DND-41 (cell line): ENCODE measurements at places on chromosomes 1 and 21.

DNA sequence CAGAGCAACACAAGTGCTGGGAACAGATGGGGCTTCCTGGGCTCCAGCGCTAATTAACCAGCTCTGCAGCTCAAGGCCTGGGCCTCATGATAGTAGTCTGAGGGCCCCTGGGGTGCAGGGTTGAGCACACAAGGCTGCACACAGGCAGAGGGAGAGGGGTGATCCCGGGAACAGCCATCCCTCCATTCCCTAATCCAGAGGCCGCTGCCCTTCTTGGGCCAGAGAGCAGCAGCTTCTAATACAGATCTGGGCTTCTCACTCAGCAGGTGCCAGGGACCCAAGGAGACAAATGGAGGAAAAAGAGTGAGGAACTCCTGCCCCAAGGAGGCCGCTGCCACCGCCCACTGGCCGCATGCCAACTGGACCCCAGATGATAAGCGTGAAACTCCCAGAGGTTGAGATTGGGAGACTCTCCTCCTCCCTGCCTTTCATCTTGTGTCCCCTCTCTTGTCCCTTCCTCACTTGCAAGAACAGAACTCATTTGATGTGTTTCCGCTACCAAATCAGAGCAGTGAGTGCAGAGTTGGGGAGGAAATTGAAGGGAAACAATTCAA, 58.0 kb upstream of the IFNAR2 start:
- DNase-seq, result no peak

GRCh38 chr1:156434989-156435544, 65.5 kb downstream of the MEF2D start:
- no peak for DNase-seq

GRCh38 chr1:229280037-229280828, 9.3 kb downstream of the RAB4A start:
- DNase-seq, result no peak

- no peak for DNase-seq
Measured at GRCh38 chr1:47618830-47619229, 181.0 kb downstream of the FOXD2 start.

DNA sequence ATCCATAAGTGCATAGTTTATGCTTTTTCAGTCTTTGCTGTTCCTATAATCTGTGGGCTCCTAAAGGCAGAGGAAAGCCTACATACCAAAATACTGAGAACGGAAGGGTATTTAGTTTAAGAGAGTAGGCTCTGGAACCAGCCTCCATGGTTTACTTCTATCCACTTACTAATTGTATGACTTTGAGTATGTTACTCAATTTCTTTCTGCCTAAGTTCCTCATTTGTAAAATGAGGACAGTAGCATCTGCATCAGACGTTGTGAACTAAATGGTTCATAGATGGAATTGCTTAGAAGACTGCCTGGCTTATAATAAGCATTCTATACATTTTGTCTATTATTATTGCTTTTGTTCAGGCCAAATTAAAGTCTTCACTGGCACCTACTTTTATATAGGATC, 111.0 kb downstream of the NTNG1 start:
- DNase-seq, result no peak

- no peak for DNase-seq
Measured at GRCh38 chr1:246245541-246245940, 261.5 kb downstream of the SMYD3 start.

DNA sequence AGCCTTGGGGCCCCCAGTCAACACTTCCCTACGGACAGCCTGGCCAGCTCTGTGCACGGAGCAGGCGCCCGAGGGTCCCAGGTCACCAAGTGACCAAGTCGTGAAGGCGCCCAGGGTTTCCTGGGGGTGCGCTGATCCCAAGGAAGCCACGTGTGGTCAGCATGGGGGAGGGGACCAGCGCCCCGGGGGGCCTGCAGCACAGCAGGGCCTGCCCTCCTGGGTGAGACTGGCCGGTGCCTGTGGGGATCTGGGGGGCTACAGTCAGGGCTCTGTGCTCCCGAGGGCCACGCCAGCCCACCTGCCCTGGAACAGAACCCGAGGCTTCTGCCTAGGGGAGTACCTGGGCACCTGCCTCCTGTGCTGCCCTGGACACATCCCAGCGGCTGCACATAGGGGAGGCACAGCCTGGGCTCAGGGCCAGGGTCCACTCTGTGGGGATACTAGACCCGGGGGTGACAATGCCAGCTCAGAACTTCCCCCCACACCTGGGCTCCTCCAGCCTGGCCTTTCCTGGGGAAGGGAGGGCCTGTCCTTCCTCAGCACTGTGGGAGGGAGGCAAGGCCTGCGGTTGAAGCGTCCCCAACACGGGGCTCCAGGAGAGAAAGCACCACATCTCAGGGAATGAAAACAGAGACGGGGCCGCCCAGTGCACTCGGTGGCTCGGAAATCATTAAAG, 6.2 kb upstream of the POFUT2 start:
- DNase-seq, result no peak

DNA sequence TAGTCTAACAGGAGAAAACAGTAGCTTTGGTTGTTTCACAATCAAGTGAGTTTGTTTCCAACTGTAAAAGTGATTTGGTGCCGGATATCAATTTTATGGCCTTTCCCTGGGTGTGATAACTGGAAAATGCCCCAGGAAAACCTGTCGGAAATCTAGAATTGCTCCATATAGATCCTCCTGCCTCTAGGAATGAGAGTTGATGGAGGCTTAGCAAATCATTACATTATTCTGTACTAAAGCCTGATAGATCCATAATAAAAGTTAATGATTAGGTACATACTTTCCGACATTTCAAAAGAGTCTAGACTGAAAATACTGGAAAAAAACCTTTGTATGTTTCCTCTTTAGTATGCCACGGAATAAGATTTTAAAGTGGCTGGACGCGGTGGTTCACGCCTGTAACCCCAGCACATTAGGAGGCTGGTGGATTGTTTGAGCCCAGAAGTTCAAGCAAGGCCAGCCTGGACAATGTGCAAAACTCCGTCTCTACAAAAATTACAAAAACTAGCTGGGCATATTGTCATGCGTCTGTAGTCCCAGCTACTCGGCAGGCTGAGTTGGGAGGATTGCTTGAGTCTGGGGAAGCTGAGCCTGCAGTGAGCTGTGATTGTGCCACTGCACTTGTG, 70.0 kb upstream of the SLC45A1 start:
- DNase-seq, result no peak

- DNase-seq, result no peak
Measured at GRCh38 chr1:206761159-206761768, 9.3 kb upstream of the IL19 start.

- no peak for DNase-seq
Measured at GRCh38 chr1:183244466-183244865, 58.4 kb downstream of the LAMC2 start.

- no peak for DNase-seq
Measured at GRCh38 chr1:95247607-95248006, 13.6 kb downstream of the RWDD3 start.

DNA sequence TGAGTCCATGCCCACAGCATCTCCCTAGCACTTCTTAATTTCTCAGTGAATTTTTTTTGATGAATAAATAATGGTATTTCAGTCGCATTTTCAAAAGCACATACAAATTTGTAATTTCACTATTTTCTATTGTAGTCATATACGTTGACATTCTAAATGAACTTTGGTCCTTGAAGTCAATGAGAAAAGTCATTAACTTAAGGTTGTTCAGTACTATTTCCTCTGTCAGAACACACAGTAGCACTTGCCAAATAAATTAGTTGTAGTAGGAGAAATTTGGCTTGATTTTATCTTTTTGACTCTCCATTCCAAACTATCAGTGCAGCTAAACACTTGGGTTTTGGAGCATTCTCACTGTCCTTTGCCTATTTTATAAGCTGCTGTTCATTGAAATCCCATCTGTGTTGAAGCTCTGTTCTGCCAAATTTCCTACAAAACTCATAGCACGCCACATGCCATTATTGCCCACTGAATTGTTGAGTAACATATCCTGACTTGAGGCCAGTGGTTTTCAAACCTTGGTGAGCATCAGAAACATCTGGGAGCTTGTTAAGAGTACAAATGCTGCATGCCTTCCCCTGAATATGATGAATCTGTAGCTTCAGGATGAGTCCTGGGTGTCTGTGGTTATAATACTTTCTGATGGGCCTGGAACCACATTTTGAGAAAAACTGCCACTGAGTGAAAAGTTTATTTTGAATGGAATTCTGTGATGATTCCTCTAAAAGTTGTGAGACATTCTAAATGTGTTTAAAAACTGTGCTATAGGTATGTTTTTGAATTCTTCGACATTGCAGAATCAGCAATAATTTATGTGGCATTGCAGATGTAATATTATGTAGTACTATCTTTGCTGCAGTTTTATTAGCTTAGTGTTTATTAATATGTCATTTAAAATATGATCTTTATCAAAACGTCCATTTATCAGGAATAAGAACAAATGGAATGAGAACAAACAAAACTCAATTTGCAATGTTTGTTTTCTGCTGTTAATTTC, 78.9 kb downstream of the DNM3 start:
- no peak for DNase-seq

DNA sequence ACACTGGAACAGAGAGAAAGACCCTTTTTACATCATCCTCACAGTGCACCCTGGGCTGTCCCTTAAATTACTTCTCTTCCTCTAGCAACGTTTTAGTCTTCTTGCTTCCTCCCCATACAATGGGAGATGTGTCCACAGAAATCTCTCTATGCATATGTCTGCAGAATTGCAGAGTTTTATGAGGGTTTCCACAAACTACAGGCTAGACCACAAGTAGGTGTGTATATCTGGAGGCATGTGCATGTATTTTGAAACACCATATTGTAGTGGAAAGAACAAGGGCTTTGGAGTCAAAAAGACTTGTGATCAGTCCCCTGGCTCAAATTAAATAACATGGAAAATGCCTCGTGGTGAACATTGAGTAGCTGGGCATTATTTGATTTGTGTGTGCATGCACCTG, 121.3 kb upstream of the IPO9 start:
- no peak for DNase-seq

DNA sequence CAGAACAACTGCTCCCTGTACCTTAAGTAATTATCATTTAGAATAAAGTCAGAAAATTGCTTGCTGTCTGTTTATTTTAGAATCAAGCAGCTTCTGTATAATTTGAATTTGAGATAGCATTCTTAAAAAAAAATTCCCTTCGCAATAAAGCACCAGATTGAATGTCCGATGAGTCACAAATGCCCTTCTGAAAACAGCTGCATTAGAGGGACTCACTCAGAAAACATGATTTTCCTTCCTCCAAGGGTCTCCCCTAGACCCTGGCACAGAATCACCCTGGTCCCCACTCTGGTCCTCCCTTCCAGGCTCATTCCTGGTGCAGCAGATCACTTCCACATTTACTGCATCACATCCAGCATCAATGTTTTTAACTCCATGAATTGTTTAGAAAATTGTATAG, 471.1 kb upstream of the VAMP3 start:
- DNase-seq, result no peak

- no peak for DNase-seq
Measured at GRCh38 chr1:52668711-52669110, 29.4 kb downstream of the COA7 start.
